ENCODE measurements at places on chromosomes 5 and 9.

- no peak for DNase-seq
Observed at GRCh38 chr5:180799194-180799593, 3.4 kb downstream of the MGAT1 start.

GRCh38 chr9:137786511-137786920, 91.1 kb upstream of the CACNA1B start:
- no peak for DNase-seq

GRCh38 chr5:178111925-178112324, 1.4 kb upstream of the N4BP3 start:
- DNase-seq = no peak

GRCh38 chr5:159456722-159457465, 126.6 kb upstream of the IL12B start:
- DNase-seq = no peak

GRCh38 chr9:123820139-123820538, 109.8 kb downstream of the DENND1A start:
- no peak for DNase-seq

DNA sequence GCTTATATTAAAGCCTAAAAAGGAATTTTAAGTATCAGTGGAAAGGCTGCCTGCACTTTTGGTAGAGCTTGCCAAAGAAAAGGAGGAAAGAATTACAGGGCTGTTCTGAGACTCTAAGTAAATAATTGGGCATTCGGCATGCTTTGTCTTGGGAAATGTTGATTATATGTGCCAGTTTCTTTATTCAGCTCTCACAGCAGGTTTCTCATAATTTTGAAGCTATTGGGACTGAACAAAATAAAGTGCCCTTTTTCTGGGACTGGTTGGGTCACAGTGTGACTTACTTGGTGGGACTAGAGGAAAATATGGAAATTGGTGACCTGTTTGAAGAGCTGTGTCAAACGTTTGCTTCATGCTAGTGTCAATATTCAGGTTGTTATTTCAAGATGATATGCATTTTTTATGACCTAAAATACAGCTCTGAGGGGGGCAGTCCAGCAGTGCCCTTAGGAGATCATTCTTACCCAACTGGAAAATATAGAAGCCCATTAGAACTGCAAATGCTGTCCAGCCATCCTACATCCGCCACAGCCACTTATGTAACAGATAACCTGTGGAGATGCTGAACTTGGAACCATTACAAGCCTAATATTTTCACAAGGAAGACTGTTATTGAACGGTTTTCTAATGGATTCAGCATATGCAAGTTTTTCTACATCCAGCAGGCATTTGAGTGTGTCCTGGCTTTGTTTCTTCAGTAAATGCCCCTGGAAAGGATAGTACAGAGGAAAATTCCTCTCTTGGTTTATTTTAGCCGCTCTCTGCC, 122.4 kb downstream of the SNCAIP start:
- DNase-seq = no peak

GRCh38 chr5:122736086-122736845, 38.6 kb upstream of the SNX2 start:
- no peak for DNase-seq

- DNase-seq = peak; percentile 75
Observed at GRCh38 chr5:16178745-16179372, 732 bp downstream of the MARCHF11 start.

- no peak for DNase-seq
Observed at GRCh38 chr9:93259490-93260262, 75.7 kb downstream of the WNK2 start.

- DNase-seq = no peak
Observed at GRCh38 chr5:135473956-135474670, 22.0 kb upstream of the TIFAB start.

GRCh38 chr5:18311266-18311665, 677.0 kb downstream of the TAF11L14 start:
- DNase-seq = no peak

DNA sequence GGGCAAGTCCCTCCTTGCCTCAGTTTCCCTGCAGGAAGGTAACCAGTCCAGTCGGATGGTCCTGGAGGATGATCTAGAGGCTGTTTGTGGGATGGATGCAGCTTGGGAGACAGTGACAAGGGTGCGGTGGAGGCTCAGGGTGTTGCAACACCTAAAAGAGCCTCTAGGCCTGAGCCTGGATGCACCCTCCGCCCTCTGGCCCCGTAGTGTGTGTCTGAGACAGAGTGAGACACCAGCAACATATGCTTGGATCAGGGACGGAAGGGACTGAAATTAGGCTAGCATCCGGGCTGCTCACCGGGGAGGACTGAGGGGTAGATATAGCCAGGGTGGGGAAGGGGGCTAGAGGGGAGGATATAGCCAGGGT, 1.1 kb downstream of the CRAT start:
- DNase-seq = no peak

GRCh38 chr9:113929634-113930389, 53.7 kb downstream of the ZNF618 start:
- no peak for DNase-seq

DNA sequence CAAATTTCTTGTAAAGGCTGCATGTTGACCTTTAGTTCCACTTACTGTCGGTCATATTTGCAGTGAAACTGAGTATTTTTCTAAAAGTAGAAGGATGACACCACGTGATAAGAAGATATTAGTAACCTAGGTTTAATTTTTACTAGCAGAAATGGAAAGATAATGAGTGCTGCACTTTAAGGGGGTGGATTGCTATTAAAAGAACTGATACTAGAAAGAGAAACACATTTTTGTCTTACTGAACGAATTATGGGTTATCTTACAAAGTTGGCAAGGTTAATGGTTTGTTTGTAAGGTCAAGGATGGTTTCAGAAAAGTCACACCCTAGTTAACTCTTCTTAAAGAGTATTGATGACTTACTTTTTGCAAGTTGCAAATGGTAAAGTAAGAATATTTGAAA, 2.4 kb downstream of the MACIR start:
- DNase-seq = no peak

DNA sequence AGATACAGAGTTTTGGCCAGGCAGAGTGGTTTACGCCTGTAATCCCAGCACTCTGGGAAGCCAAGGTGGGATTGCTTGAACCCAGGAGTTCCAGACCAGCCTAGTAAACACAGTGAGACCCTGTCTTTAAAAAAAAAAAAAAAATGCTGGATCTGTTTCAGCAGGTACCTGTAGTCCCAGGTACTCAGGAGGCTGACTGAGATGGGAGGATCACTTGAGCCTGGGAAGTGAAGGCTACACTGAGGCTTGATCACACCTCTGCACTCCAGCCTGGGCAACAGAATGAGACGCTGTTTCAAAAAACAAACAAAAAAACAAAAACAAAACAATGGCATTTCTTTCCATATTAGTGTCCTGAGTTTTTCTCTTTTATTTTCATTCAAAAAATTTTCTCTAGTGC, 19.0 kb downstream of the UNC13B start:
- no peak for DNase-seq

DNA sequence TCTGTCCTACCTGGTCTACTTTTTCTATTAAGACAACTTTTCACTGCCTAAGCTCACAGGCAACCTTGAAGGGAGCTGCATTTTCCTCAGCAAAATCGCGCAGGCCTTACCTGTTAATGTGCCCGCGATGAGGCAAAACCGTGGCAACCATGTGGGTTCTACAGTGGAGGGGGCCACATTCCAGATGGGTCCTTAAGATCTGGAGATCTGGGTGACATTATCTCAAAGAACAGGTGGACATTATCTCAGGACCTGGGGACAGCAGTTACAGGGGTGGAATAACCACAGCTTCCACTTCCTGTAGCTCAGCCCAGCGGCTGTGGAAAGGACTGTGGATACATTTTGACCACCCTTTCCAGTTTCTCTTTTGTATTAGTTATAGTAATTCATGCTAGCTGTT, 112.8 kb upstream of the PTCH1 start:
- no peak for DNase-seq

DNA sequence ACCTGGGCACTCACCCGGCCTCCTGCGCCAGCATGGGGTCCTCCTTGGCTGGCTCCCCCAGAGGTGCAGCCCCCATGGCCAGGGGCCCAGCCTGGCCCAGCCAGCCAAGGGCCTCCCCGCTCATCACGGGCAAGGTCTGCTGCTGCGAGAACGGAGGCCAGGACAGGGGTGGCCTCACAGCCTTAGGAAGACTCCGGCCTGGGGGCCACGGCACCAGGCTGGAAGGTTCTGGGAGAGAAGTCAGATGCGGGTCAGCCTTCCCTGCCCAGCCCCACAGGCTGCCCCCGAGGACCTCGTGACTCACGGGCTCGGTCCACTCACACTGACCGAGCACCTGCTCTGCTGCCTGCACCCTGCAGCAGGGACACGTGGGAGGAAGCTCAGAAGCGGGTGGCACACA, 4.2 kb downstream of the SOHLH1 start:
- no peak for DNase-seq

DNA sequence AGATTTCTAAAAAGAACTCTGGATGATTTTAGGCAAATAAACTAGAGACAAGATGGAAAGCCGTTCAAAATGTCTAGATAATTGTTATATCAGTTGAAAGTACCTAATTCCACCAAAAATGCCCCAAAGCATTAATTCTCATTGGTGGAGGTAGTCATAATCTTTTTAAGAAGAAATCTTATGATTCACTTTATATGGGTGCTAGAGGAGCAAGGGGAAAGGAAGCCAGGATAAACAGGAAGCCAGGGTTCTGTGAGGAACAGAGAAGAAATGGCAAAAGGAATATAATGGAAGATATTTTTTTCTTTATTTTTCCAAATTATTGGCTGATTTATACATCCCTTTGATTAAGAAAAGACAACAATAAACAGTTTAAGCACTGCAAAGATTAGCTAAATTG, 7.8 kb downstream of the YIPF5 start:
- no peak for DNase-seq

GRCh38 chr9:92422611-92423338, 1.5 kb downstream of the OMD start:
- no peak for DNase-seq

- DNase-seq = no peak
Observed at GRCh38 chr9:96612105-96612965, 7.3 kb downstream of the CDC14B start.

DNA sequence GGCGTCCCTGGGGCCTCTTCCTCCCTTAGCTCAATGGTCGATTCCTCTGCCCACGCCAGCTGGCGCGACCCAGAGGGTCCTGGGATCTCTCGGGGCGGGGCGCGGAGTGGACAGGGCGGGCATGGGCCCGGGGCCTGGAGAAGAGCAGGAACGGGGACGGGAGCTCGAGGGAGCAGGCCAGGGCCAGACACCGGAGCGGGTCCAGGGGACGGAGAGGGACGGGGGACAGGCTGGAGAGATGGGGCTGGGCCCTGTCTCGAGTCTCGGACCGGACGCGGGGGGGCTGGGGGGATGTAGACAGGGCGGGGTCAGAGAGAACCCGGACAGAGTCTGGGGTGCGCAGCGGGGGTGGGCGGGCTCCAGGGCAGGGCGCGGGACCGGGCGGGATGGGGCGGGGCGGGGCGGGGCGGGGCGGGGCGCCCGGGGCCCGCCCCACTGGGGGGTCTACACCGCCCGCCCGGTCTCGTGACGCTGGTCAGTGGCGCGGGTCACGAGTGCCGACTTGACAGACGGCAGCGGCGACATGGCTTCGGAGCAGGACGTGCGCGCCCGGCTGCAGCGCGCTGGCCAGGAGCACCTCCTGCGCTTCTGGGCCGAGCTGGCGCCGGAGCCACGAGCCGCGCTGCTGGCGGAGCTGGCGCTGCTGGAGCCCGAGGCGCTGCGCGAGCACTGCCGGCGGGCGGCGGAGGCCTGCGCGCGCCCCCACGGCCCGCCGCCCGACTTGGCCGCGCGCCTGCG, at the start of gene UAP1L1:
Gene UAP1L1 (plus strand): TSS at position 508 of the 738 bp plus-strand sequence. CDS start 16 bp downstream, at position 524.
- no peak for DNase-seq

GRCh38 chr5:90214991-90215390, 194.6 kb downstream of the CETN3 start:
- no peak for DNase-seq

- DNase-seq = no peak
Observed at GRCh38 chr9:72185561-72185960, 36.3 kb downstream of the GDA start.

DNA sequence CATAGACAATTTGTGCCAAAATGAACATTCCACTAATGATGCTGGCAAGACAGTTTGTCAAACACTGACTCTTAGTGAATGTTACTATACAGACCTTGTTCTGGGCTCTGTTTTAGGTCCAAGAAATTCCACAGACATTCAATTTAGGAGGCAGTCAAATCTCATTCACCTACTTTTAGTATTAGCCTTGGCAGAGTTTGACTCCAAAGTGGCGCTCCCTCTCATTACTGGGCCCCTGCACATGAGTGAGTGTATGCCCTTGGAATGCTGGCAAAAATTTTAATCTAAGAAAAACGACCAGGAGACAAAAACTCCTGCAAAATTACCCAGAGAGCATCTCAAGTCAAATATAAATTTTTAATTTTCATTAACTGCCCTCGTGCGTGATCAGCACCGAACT, 94.9 kb upstream of the SLC27A6 start:
- no peak for DNase-seq

DNA sequence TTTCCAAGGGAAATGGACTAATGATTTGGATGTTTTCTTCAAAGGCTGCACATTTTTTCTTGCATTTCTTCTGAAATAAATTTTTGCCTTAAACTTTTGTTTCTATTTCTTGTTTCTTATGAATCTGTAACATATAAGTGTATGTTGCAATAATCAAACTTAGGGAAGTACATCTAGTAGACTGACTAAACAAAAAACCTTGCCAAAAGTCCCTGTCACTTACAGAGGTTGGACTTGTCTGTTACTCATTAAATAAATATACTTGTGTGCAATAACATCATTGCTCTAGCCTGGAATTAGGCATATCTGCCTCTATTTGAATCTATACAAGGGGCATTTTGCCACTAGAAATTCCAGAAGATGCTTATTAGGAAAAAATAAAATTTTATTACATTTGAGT, 56.6 kb downstream of the C6 start:
- no peak for DNase-seq

- no peak for DNase-seq
Observed at GRCh38 chr5:36369219-36369690, 67.6 kb upstream of the RANBP3L start.

GRCh38 chr5:59615272-59615671, 278.3 kb downstream of the PDE4D start:
- no peak for DNase-seq
